ENCODE measurements at places on chromosomes 2 and 18.

GRCh38 chr2:108565778-108566375 lies 31.6 kb downstream of the LIMS1 start:
- no peak for DNase-seq

DNA sequence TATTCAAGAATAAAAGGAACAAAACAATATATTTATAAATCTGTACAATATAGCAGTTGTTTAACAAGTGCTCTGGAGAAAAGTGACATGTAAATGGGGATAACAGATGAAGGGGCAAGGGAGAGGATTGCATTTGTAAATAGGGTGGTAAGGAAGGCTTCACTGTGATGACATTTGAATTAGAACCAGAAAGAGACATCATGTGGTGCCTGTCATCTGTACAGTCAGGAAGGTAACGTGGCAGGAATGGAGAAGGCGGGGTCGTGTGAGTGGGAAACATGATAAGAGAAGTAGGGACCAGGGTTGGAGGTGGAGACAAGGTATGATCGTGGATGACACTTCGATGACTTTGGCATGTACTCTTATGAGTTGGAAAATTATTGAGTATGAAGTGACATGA lies 1393.6 kb upstream of the NXPH2 start:
- no peak for DNase-seq

GRCh38 chr2:17522303-17522702 lies 4.1 kb upstream of the RAD51AP2 start:
- DNase-seq = no peak

DNA sequence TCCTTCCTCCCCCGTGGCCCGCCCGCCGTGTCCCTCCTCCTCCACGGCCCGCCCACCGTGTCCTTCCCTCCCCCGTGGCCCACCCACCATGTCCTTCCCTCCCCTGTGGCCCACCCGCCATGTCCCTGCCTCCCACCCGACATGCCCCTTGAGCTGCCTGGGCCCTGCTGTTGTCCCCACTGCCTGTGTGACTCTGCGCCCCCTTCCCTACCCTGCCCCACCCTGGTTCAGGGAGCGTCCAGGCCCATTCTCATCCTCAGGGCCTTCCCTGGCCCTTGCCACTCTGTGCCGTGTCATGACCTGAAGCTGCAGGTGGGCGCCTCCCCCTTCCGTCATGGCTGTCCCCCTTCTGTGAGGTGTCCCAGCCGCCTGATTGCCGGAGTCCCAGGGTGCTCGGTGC lies 20.7 kb downstream of the D2HGDH start:
- no peak for DNase-seq

DNA sequence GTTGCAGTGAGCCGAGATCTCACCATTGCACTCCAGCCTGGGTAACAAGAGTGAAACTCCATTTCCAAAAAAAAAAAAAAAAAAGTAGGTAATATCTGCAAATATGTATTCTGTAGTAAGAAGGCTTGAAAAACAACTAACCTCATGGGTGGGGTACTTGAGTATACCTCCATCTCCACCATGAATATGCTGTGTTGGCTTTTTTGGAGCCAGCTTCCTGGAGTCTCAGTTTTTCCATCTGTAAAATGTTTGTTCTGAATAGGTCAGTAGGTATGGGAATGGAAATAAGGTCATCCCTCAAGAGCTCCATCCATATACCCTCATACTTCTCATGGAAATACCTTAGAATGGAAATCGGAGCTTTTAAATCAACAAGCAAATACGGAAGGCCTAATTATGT lies 430.0 kb upstream of the FAM98A start:
- no peak for DNase-seq

DNA sequence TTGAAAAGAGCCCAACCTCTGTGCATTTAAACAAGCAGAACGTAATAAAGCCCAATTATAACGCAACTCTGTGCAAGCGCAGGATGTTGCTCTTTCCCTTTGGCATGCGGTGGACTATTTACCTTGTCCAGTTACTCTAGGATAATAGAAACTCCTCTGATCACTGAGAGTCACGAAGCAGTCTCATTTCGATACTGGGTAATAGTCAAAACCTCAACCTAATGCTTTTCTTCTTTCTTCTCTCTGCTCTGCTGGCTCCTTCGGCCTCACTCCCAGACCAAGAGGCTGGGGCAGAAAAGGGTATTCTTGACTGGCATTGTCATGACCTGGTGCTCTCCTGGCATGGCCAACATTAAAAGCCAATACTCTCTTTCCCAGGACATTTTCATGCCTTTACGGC lies 89.7 kb upstream of the GCFC2 start:
- no peak for DNase-seq

DNA sequence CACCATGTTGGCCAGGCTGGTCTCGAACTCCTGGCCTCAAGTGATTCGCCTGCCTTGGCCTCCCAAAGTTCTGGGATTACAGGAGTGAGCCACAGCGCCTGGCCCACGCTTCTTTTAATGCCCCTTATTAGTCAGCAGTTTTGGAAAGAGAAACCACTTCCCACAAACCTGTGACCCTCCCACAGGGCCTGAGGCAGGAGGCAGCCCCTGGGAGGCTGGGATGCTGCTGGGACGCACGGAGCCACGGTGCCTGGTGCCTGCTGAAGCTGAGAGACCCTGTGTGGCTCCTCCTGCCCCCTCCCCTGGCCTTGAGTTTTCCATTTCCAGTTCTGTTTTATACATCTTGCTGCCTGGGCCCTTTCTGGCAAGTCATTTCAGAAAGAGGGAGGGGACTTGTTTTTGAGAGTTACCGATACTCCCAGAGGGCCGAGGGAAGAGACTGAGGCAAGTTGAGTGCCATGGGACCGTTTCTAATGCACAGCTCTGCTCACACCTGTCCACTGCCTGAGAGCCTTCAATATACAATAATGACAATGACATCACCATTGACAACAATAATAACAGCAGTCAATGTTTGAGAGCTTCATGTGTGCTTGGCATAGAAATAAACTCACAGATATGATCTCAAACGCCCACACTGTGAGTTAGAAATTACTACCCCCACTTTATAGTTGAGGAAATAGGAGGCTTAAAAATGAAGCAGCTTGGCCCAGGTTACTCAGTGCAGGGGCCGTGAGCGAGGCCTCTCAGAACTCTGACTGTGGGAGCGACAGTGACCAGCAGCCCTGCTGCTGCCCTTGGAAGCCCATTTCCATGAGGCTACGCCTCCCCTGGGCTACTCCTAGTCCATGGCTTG lies 78.1 kb upstream of the YWHAQ start:
- DNase-seq = peak; percentile 29

DNA sequence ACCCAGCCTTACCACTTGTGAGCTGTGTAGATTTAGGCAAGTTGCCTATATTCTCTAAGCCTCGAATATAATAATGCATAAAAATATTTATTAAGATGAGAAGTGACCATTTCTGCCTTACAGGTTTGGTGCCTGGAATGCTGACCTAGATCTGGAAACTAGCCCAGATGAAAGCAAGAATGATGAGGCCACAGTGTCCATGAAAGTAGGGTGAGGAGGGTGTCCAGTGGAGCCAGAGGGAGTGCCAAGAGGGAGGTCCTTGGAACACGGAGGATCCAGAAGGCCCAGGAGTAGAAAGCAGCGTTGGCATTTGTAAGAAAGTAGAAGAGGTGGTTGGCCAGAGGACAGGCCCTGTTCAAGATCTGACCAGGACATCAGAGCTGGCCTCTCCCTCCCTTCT lies 334.3 kb downstream of the CELF4 start:
- no peak for DNase-seq

GRCh38 chr2:348361-348916 lies 60.5 kb upstream of the ALKAL2 start:
- no peak for DNase-seq

- no peak for DNase-seq
Measured at GRCh38 chr18:12023375-12023774, 42.1 kb downstream of the IMPA2 start.

DNA sequence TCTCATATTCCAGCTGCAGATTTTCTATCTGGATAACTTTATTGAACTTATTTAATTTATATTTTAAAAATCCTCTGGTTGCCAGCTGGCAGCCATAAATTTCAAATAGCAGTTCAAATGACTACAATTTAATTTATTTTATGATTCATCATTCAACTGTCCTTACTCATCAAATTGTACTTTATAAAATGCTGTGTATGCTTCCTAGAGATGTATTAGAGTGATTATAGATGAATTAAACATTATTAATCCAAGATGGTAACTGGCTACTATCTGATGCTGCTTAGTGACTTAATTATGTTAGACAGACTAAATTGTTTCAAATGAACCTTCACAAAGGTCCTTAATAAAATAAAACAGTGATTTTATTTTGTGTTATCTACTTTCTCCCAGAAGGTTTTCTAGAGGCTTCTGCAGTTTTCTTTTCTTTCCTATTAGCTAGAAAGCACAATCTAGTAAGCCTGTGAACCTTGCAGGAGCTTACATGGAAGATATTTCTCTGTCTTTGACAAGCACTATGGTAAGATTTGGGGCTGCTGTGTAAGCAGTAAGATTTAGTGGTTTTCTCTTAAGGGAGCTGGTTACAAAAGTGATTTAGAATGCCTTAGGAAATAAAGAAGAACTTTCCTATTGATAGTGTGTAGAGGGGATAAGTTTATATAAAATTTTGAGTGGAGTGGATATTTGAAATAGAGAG lies 322.3 kb downstream of the FSIP2 start:
- no peak for DNase-seq

DNA sequence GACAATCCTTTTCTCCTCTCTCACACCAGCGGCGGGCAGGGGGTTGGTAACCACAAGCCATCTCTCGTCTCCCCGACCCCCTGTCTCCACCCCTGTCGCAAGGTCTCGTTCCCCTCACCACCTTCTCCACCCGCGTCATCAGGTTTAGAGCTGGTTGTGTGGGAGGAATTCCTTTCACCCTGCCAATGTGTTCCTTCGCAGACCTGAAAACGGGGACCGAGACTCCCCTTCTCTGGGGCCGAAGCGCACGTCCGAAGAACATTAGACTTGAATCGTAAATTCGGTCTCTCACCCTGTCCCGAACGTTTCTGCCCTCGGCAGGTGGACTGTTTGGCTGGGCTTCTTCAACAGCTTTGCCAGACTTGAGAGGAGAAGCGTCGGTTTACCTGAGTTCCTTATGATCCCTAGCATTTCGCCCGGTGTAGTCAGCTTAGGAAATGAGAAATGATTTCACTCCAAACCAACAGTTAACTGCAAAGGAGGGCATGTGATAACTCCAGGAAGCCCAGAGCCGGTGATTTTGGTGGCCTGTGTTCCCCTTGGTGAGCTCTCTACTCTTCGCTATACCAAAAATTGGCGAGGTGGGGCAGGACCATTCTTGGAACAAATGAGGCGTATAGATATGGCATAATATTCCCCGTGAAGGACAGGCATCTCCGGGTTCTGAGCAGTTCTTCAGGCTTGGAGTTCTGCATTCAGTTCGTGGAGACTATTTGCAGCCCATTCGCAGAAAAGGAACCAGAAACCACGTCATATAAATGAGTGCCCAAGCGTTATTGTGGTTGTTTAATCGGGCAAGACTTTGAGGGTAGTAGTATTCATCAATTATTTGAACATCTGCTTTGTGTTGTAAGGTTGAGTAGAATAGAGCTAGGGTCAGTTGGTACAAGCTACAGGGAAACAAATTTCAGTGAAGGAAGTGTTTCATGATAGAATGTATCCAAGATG lies 694 bp downstream of the CFAP36 start:
- DNase-seq = no peak

DNA sequence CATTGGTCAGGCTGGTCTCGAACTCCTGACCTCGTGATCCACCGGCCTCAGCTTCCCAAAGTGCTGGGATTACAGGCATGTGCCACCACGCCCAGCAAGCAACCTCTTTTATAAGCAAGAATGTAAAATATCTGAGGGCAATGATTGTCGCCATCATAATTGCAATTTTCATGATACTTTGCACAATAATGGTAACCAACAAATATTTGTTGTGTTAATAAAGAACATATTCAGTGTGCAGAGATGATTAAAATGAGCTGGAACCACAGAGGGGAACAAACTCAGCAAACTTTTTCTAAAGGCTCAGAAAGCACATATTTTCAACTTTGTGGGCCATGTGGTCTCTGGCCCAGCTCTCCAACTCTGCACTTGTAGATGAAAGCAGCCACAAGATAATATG lies 115.2 kb upstream of the SIX2 start:
- DNase-seq = no peak

DNA sequence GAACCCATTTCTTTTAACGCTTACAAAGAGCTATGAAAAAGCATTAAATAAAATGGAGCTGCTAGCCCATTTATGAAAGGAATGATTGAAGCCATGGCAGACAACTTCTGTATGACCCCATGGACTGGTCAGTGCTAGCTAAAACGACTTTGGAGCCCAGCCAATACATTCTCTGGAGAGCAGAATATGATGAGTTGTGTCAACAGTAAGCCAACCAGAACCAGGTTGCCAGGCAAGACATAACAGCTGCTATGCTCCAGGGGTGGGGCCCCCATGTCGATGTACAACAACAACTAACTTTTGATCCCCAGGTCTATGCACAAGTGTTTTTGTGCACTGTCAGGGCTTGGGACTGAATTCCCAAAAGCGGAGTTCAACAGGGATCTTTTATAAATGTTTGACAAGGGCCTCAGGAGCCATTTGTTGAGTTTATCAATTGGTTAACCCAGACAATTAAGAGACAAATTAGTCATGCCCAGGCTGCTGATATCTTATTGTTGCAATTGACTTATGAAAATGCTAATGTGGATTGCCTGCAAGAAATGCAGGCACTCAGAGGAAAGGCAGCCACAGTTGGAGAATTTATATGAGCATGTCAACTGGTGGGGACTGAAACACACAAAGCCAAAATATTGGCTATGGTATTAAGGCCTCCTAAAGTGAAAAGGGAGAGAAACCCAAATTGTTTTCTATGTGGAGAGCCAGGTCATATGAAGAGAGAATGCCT lies 64.6 kb upstream of the MYO3B start:
- DNase-seq = peak; percentile 39

DNA sequence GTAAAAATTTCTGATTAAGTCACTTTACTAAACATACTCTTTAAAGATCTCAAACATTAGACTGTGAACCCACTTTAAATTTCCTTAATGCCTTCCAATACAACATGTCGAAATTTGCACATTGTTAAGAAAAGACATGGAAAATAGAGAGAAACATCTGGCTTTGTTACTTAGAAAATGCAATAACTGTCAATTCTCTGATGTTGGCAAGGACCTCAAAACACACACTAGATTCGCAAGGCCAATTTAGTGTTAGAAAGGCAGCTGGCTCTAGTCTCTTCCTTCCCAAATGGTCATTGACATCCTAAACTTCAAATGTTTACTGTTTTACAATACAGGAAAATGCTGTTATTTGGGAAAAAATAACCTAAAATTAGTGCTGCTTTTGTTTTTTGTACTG lies 110.6 kb downstream of the UPP2 start:
- DNase-seq = no peak

DNA sequence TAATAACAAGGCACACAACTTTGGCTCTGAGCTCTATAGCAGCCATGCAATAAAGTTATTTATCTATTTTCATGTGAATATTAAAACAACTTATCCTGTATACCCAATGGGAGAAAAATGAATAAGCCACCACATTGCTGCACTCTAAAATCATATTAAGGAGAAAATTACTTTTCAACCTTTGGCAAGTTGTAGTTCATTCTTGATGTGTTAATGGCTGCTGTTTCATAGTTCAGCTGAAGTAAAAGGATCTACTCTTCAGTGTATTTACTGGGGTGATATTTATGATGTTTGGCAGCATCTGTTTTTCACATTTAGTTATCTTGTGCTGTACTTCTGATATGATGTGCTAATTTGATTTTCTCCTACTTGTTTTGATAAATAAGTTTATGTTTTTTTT lies 71.8 kb downstream of the TMEFF2 start:
- DNase-seq = no peak

GRCh38 chr2:166365803-166366420 lies 9.8 kb downstream of the SCN9A start:
- DNase-seq = no peak

GRCh38 chr2:191970867-191971266 lies 124.0 kb upstream of the CAVIN2 start:
- DNase-seq = no peak
